Upper lobe of left lung (tissue), 6 donors: ENCODE measurements at places on chromosomes 3 and 15.

- DNase-seq, result peak; percentile 36
These were observed 55.0 kb upstream of the CTDSPL start for GRCh38 chr3:37806505-37807200.

DNA sequence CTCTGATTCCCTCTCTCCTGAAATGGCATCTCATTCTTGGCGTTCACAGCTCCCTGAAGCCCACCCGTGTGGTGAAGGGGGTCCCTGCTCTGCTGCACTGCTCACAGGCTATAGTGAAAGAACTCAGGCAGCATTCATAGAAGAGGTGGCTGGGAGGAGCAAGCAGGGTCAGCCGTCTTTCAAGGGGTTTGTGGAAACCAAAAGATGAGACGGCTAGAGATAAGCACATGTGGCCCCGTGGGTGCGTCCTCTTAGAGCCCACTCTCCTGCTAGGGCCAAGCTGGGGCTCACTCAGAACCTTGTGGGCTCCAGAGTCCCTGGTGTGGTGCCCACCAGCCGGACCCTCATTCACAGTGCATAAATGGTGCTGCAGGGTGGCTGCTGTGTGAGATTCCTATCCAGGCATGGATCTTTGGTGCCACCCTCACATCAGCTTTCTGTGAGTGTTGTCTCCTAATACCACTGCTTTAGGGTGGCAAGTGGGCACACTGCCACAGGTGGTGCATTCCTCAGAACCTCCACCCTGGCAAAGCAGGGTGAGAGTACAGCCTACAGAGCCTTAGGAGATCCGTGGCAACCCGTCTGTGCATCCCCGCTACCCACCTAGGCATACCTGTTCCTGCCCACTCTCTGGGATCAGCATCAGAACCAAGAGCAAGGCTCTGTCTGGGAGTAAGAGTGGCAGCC, 11.2 kb upstream of the SEMA4B start:
- DNase-seq, result no peak

- DNase-seq, result no peak
These were observed 69.5 kb downstream of the KCNAB1 start for GRCh38 chr3:156189927-156190326.

- no peak for DNase-seq
These were observed 74.8 kb upstream of the BOC start for GRCh38 chr3:113136544-113136943.

DNA sequence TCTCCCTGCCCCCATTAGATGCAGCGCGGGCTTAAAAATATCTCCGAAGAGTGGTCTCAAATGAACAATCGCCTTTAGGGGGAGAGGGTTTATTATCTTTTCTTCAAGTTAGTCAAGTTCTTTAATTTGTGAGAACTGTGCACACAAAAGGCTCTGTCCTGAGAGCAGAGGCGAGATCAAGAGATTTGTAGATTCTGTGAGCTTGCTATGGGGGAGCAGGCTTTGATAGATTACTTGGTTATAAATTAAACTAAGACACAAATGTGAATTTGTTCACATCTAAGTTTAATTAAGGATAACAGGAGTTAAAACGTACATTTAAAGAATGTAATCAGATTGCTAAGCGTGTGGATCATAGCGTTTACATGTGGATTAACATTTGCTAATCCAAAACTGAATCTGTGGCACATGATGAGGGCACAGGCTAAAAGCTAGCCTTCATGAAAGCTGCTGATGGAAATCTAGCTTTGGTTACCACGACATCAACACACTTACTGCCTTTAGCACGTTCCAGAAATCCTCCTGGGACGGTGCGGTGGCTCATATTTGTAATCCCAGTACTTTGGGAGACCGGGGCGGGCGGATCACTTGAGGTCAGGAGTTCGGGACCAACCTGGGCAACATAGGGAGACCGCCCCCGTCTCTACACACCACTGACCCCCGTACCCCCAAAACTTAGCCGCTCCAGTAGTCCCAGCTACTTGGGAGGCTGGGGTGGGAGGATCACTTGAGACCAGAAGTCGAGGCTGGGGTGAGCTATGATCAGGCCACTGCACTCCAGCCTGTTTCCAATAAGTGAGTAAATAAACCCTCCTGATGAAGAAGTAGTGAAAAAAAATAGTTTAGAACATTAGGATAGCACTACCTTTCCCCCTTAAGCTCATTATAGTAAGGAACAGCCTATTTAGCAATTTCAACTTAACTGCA, 1.0 kb upstream of the PRTG start:
- DNase-seq, result no peak

DNA sequence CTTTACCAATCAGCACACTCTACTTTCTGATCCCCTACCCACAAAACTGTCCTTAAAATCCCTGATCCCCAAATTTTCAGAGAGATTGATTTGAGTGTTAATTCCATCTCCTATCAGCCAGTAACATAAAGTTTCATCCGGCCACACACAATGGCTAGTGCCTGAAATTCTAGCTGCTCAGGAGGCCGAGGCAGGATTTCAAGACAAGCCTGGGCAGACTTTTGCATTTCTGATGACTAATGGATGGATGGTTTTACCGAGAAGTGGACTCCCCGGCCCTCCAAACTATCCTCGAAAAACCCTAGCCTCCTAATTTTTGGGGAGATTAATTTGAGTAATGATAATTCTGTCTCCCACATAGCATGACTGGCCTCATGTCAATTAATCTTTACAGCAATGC, 269.8 kb upstream of the POU1F1 start:
- DNase-seq, result no peak

DNA sequence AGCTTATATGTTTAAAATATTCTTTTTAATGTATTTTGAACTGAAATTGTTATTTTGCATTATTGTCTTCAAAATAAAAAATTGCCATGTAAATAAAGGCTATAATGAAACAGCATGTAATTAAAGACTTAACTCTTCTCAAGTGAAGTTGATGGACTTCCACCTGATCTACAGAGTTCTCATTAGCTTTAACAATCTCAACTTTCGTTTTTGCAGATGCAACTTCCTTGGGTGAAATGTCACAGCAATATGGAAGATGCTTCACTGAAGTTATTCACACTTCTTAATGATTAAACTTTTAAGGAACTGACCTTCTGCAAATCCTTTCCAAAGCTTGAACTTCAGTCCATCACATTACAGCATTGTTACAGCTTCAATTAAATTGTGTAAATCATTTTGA, 63.6 kb downstream of the OSTN start:
- DNase-seq, result no peak

- no peak for DNase-seq
These were observed 442.8 kb downstream of the MAGI1 start for GRCh38 chr3:65596029-65596300.

GRCh38 chr15:95363646-95364045, 966.9 kb upstream of the NR2F2 start:
- DNase-seq, result no peak

GRCh38 chr3:107367353-107367752, 9.9 kb upstream of the CCDC54 start:
- DNase-seq, result no peak

DNA sequence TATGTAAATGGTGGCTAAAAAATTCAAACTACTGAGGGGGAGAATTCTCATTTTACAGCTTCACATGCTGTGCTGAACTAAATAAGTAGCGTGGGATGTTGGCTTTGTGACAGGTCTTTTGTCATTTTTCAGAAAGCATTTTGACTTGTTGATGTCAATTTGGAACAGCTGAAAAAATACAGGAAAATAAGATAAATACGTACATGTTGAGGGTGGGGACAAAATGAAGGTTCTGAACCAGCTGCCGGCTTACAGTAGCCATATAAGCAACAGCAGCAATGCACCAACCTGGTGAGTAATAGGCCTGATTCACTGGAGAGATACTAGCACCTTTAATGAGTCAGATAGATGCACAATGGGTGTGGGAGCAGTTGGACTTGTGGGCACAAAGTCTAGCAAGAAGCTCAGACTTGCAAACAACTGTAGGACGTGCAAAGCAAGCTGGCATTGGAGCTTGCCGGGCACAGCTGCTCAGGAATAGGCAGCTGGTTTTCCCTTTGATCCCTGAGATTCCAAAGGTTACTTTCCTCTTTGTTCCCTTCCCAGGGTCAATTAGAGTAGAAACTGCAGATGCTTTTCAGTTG, 12.9 kb downstream of the B3GNT5 start:
- DNase-seq, result no peak

- DNase-seq, result no peak
These were observed 143.4 kb upstream of the KBTBD8 start for GRCh38 chr3:66854601-66855151.

DNA sequence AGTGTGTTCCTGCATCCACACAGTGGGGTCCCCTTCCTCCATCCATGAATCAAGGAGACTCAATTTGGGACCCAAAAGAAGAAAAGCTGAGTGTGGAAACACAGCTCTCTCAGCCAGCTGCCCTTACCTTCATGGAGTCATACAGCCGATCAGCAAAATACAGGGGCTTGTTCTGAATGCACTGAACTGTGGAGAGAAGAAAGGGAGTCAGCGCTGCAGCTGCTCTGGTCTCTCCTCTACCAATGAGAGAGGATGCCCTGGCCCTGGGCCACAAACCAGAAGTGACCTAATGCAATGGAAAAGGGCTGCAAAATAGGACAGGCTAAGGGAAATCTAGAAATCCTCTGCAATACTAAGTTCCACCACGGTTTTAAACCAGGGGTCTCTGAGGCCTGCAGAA, 46.7 kb downstream of the ANXA2 start:
- no peak for DNase-seq

- no peak for DNase-seq
These were observed 28.7 kb downstream of the ALDH1L1 start for GRCh38 chr3:126151562-126152302.

DNA sequence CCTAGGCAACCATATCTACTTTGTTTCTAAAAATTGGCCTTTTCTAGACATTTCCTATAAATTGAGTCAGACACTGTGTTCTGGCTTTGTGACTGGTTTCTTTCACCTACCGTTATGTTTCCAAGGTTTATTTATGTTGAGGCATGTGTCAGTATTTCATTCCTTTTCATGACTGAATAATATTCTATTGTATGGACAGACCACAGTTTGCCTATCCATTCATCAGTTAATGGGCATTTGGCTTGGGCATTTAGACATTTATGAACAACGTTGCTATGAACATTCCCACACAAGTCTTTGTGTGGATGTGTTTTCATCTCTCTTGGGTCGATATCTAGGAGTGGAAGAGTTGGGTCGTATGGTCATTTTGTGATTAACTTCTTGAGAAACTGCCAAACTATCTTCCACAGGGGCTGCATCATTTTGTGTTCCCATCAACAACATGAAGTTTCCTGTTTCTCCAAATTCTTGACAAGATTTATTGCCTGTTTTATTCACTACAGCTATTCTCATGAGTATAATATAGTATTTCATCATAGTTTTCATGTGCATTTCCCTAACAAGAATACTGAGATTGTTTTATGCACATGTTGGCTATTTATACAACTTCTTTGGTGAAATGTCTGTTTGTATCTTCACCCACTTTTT, 3.5 kb upstream of the EFCC1 start:
- DNase-seq, result no peak

DNA sequence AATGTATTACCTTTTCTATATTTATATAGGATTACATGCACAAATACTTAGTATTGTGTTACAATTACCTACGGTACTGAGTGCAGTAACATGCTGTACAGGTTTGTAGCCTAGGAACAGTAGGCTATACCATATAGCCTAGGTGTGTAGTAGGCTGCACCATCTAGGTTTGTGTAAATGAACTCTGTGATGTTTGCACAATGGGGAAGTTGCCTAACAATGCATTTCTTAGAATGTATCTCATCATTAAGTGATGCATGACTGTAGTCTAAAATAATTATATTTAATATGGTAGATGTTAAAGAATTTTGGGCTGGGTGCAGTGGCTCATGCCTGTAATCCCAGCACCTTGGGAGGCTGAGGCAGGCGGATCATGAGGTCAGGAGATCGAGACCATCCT, 281.0 kb downstream of the KLF13 start:
- DNase-seq, result no peak

DNA sequence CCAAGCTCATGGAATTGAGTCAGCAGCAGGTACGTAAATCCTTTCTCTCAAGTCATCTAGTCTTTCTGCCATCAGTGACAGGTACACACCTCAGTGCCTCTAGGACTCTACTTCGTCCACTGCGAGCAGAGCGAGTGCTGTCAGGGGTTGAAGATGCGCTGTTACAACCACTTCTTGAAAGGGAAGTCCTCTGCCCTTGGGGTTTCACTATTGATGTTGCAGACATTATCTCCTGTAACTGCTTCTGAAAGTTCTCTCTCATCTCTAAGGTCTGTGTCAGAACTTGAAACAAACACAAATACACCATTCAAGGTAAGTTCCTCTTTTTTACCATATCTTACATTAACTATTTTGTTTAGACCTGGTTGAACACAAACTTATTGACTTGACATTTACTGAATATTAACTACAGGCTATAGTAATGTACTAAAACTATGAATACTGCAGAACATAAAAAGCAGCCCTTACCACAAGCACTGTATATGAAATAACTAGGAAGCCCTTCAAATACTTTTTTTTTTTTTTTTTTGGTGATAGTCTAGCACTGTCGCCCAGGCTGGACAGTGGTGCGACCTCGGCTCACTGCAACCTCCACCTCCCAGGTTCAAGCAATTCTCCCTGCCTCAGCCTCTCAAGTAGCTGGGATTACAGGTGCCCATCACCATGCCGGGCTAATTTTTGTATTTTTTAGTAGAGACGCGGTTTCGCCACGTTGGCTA, 41.5 kb downstream of the TOPBP1 start:
- DNase-seq, result no peak

DNA sequence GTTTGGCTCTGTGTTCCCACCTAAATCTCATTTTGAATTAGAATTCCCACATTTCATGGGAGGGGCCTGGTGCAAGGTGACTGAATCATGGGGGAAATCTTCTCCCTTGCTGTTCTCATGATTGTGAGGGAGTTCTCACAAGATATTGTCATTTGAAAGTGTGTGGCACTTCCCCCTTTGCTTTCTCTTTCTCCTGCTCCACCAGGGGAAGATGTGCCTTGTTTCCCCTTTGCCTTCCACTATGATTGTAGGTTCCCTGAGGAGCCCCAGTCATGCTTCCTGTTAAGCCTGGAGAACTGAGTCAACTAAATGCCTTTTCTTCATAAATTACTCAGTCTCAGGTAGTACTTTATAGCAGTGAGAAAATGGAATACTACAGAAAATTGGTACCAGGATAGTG, 157.2 kb upstream of the TPRG1 start:
- no peak for DNase-seq

- DNase-seq, result no peak
These were observed 163.8 kb upstream of the ATP11B start for GRCh38 chr3:182629521-182629920.

- no peak for DNase-seq
These were observed 522 bp downstream of the PDZRN3 start for GRCh38 chr3:73624017-73624820.

GRCh38 chr3:72323773-72324172, 524.5 kb downstream of the SHQ1 start:
- DNase-seq, result no peak

DNA sequence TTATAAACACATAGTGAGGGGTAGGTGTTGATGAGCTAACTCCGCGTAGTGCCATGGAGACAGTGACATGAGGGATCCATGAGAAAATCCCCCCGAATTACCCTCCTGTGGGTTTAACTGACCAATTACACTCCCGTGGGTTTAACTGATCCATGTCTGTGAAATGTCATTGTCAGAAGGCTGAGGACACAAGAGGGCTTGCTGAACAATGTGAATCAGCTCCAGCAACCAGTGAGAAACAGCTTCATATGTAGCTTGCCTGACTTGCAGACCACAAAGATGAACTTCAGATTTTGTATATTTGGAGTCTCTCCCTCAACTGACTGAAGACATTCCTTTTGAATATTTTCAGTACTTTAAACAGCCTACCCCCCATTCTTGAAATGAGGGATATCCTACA, 144.9 kb downstream of the FBN1 start:
- DNase-seq, result no peak
